Melanocyte of skin (primary cell): ENCODE measurements at places on chromosomes 1 and 21. TPM values are rescaled to one million over a fixed set of nuclear protein-coding genes. Genes with fewer than 3 reads are reported as not detected.

Gene G0S2
- not detected in 2 replicates for total RNA-seq

Gene SMIM1
- total RNA-seq = 3.3 TPM in 1 of 2 replicates, not detected in the other

Gene RGS7
- 0.34 and 0.36 TPM in 2 replicates for total RNA-seq

Gene ENAH
- 51.3 and 59.1 TPM in 2 replicates for total RNA-seq

Gene CNKSR1
- total RNA-seq = 0.34 TPM in 1 of 2 replicates, not detected in the other

Gene CDC73
- 33.3 and 35.3 TPM in 2 replicates for total RNA-seq

Gene BRINP3
- not detected in 2 replicates for total RNA-seq

Gene BNIPL
- under 0.01 TPM in 1 of 2 replicates, not detected in the other for total RNA-seq

Gene CCDC181
- 0.36 and 0.69 TPM in 2 replicates for total RNA-seq

Gene IVL
- not detected in 2 replicates for total RNA-seq

Gene SCAF4
- total RNA-seq = 13.3 and 16.5 TPM in 2 replicates

Gene C1orf21
- total RNA-seq = 26.0 and 30.5 TPM in 2 replicates

Gene RNF223
- not detected in 2 replicates for total RNA-seq

Gene HOOK1
- total RNA-seq = under 0.01 TPM in 1 of 2 replicates, not detected in the other

Gene PLA2G2A
- total RNA-seq = not detected in 2 replicates

Gene LSS
- total RNA-seq = 86.9 and 88.4 TPM in 2 replicates

Gene IFI44L
- total RNA-seq = 376 and 462 TPM in 2 replicates

Gene SYT6
- under 0.01 TPM in 1 of 2 replicates, not detected in the other for total RNA-seq

Gene LINGO4
- not detected in 2 replicates for total RNA-seq

Gene MRPL39
- 49.9 and 54.9 TPM in 2 replicates for total RNA-seq

Gene SELE
- total RNA-seq = not detected in 2 replicates

Gene LRRC38
- not detected in 2 replicates for total RNA-seq

Gene CDA
- not detected in 2 replicates for total RNA-seq

Gene ARHGEF16
- total RNA-seq = under 0.01 and 0.46 TPM in 2 replicates

Gene OR10J1
- not detected in 2 replicates for total RNA-seq
